ENCODE measurements at places on chromosomes 11 and 22.

DNA sequence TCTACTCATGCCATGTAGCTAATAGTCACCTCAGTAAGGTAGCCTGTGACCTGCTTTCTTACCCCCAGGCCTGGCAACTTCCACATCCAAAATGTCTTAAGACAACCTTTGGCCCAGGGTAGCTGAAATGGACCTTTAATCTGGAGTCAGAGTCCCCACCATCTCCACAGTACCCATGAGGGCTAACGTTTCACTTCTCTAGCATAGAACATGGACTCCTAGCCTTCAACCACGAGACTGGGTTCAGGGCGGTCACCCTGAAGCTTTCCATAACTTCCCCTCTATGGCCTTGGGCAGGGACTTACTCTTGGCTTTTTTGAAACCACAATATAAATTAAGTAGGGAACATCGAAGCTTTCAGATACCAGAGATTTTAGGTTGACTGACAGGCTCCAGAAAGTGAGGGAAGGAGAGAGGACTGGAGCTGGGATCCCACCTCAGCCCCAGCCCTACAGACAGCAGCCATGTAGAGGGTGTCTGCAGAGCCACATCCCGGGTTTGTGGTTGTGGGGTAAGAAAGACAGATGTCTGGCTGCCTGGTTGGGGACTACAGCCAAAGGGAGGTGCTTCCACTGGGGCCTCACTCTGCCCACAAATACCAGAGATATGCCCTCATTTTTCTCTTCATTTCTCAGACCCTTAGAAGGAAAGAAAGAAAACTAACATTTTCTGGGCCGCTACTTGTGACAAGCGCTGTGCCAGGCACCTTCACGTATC is 2.6 kb downstream of the TBC1D10A start:
- DNase-seq: no peak

DNA sequence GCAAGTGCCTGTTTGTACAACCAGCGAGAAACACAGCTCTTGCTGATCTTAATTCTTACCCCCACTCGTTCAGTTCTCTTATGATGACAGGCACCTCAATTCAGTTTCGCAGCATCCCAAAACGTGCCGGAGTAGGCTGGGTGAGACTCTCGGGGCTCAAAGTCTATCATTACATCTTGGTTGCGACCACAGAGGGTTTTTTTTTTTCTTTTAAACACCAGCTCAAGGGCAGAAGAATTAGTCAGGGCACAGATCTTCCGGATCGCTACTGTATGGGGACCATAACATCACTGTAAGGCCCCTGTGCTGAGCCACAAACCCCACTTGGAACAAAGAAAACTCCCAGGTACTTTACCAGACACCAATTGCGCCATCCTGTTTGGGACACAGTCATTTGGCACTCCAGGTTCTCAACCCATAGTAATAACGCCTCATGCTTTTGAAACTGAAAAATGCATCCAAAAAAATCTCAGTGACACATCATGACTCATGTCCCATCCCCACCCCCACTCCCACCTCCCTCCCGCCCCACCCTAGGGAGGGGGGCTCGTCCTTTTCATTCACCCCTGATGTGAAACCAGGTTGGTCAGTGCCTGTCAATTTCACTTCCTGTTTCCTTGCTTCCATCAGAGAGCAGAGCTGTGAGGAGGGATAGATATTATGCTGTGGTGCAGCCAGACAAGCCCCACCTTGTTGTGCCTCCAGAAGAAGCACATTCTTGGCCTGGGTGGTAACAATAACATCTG is 41.0 kb upstream of the CD5 start:
- DNase-seq: no peak

- no peak for DNase-seq
Observed at GRCh38 chr11:134358856-134359490, 27.2 kb downstream of the GLB1L2 start.

DNA sequence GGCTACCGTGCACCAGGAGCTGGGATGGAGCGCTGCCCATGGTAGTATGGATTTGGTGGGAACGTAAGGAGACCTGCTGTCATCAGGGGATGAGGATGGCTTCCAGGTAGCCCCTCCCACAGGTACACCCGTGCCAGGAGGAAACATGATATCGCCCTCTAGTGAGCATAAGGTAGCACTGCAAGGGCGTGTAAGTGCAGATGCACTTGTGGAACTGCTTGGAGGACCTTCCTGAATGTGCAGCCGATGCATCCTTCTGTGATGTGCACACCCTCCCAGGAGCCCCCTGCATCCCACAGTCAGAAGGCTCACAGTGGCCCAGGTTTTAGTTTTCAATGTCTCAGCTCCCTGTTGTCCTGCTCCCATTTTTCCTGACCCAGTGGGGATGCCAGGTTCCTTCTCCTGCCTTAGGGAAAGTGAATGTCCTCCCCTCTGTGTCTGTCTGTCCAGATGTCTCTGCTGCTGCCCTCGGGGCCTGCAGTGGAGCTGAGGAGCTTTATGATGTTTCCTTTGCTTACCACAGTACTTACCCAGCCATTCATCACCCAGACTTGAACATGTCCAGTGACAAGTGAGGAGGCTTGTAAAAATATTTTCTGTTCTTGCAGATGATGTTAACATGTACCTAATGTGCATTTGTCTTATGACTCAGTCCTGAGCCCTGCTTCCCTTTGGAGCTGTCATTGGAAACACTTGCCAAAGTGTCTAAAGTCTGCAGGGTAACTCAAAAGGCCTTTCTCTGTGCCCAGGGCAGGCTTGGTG is 49.2 kb downstream of the DBX1 start:
- peak; percentile 28 for DNase-seq

DNA sequence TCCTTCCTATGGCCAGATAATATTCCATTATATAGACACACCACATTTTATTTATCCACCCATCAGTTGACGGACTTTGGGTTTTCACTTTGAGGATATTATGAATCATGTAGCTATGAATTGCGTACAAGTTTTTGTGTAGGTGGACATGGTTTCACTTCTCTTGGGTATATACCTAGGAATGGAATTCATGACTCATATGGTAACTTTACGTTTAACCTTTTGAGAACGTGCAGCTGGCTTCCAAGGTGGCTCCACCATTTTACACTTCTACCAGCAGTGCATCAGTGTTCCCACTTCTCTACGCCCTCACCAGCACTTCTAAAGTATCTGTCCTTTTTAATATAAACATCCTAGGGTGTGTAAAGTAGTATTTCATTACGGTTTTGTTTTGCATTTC is 112.0 kb downstream of the PLEKHA7 start:
- no peak for DNase-seq

DNA sequence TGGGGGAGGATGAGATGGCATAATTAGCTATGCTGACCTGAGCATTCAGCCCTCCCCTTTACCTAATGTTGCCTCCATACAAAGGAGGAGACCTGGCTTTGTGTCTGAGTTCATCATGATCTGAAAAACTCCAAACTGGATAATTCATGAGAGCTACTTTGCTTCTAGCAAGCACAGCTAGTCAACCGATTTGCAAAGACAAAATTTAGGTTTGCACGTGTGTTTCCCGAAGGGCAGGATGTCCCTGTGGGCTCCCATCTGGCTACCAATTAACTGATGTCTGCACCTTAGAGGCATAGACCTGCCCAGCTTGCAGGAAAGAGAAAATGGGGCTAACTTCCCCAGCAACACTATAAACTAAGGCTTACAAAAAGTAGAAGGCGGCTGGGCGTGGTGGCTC is 42.2 kb upstream of the POU2AF1 start:
- DNase-seq: no peak

DNA sequence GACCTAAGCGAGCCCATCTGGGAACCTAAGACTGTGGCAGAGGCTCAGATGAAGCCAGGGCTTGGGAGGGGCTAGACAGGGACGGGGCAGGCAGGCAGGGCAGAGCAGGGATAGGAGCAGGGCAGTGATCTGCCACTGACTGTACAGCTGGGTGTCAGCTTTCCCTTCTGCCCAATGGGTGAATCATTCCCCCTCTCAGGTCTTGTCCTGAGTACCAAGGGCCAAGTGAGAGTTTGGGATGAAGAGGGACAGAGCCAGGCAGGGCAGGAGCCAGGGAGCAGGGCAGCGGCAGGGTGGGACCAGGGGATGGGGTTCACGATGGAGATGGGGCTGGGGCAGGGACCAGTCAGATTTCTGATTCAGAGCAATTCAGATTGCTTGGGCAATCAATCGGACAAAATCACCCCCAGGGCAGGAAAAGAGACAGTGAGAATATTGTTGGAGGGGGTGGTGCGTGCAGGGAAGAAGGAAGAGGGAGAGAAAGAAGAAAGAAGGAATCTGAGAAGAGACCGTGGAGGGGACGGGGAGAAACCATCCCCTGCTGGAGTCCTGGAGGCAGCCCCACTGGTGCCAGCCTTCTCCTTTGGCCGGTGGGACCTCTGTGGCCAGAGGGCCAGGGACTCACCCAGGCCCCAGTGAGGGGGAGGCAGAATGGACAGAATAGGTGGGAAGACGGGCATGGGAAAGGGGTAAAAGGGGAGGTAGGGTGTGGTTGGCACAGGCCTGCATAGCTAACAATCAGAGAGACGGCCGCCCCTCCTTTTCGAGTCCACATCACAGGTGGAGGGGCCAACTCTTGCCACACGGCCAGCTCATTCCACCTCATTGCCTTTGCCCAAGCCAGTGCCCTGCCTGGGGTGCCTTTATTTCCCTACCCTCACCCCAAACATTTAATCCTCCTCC is 47.2 kb downstream of the CYTH4 start:
- no peak for DNase-seq

- DNase-seq: no peak
Observed at GRCh38 chr11:69059429-69059828, 10.7 kb downstream of the TPCN2 start.

DNA sequence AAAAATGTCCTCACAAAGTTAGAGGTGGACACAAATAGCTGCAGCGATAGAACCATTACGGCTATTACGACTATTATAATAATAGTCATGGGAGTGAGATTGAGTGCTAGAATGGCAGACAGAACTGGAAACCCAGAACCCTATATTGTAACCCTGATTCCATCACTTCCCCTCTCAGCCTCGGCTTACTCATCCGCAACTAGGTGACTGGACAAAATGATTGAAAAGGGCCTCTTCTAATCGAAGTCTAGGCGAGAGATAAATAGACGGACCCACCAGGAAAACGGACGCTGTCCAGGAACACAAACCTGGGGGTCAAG is 629 bp downstream of the PSMA1 start:
- peak; percentile 34 for DNase-seq

- no peak for DNase-seq
Observed at GRCh38 chr11:101931692-101932091, 15.4 kb upstream of the ANGPTL5 start.

GRCh38 chr11:24738972-24739371 is 242.1 kb downstream of the LUZP2 start:
- DNase-seq: no peak

DNA sequence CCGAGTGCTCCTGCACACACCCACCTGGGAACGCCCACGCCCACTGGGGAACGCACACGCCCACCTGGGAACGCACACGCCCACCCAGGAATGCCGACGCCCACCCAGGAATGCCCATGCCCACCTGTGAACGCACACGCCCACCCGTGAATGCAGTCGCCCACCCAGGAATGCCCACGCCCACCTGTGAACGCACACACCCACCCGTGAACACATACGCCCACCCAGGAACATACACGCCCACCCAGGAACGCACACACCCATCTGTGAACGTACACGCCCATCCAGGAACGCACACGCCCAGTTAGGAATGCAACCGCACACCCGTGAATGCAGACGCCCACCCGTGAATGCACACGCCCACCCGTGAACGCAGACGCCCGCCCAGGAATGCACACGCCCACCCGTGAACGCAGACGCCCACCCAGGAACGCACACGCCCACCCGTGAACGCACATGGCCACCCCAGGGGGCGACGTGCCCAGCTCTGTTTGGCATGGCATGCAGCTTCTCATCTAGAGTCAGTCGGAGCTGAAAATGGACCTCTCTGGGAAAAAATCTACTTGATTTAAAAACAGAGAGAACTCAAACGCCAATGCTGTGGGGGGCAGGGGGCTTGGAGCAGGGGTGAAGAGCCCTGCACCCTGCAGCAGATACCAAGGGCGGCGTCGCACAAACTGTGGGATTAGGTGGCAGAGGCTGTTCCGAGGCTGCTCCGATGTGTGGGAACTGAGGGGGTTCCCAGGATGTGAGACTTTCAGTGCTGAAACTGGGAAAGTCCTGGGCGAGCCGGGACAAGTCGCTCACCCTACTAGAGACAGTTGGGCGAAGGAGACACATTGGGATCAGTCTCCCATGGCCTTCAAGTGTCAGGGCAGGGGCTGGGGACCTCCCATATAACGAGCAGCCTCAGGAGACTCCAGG is 83.3 kb downstream of the MYEOV start:
- DNase-seq: no peak

GRCh38 chr11:704781-705645 is 1.0 kb upstream of the EPS8L2 start:
- DNase-seq: no peak

GRCh38 chr11:64759722-64760719 is at the start of gene PYGM:
TSS of gene PYGM (minus strand) at chr11:64759974. CDS start at chr11:64759898, 76 bp downstream.
- DNase-seq: no peak

DNA sequence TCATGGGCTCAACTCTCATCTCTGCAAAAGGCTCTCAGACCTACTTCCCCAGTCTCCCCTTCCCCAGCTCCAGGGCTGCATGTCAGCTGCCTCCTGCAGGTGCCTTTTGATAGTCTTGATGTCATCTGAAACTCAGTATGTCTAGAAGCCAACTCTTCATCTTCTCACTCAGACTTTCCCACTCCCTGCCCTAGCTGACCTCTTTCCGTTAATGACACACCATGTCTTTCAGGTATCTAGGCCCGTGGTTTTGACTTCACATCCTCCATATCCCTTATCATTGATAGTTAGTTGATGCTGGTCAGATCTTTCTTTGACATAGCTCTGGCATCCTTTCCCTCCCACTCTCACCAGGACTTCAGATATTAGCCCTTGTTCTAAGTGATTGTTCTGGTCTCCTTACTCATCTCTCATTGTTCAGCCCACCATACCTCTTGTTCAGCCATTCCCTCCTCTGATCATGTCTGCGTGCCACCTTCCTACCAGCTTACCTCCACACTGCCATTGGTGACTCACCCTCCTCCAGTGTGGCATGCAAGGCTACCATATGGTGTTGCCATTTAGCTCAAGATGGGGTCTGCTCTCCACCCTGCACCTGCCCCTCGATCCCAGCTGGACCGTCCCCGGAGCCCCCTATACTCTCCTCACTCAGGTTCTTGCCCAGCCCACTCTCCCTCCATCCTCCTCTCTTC is 18.4 kb downstream of the TTC12 start:
- DNase-seq: no peak

GRCh38 chr11:13114566-13115379 is 105.7 kb downstream of the RASSF10 start:
- no peak for DNase-seq

DNA sequence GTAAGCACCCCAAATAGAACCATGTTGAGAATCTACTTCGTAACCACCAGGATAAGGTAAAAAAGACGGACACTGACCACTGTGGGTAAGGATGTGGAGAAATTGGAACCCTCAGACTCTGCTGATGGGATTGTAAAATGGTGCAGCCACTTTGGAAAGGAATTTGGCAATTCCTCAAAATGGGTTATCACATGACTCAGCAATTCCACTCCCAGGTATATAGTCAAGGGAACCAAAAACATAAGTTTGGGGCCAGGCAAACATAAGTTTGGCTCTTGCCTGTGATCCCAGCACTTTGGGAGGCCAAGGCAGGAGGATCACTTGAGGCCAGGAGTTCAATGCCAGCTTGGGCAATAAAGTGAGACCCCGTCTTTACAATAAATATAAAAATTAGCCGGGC is 5.1 kb upstream of the CABP2 start:
- no peak for DNase-seq

GRCh38 chr11:109521571-109522086 is 99.6 kb downstream of the C11orf87 start:
- no peak for DNase-seq

Data from AML-193 (cell line).